ENCODE measurements at places on chromosomes 7 and 10.

- DNase-seq = no peak
Measured at GRCh38 chr10:71316056-71316785, 2.8 kb upstream of the SLC29A3 start.

DNA sequence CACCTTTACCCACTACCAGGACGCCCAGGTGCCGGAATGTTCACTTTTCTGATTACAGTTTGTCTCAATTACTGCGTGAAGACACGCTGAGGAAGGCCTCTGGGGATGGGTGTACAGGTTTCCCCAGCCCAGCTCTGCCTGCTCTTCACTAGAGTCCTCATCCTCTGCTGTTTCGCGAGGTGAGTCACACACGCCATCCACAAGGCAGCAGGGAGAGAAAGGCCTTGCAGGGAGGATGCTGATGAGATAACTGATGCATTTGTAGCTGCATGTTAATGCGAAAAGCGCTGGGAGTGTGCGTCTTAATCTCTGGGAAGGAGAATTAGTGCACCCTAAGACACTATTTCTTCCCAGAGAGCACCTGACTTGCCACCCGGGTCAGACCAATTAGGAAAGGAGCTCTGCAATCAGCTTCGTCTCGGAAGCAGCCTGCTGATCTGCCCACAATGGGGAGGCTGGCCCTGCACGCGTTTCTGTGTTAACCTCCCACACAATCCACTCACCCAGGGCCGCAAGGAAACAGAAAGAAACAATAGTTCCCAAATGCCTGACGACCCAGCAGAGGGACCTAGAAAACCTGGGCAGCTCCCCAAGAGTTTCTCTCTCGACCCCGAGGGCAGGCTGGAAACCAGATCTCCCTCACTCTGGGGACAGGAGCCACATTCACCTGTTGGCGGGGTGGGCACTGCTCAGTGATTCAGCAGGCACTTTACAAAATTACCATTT, 578.7 kb downstream of the GLRX3 start:
- no peak for DNase-seq

- DNase-seq = no peak
Measured at GRCh38 chr10:49651039-49651835, 28.2 kb upstream of the C10orf53 start.

- no peak for DNase-seq
Measured at GRCh38 chr10:48685731-48686130, 1.1 kb downstream of the WDFY4 start.

DNA sequence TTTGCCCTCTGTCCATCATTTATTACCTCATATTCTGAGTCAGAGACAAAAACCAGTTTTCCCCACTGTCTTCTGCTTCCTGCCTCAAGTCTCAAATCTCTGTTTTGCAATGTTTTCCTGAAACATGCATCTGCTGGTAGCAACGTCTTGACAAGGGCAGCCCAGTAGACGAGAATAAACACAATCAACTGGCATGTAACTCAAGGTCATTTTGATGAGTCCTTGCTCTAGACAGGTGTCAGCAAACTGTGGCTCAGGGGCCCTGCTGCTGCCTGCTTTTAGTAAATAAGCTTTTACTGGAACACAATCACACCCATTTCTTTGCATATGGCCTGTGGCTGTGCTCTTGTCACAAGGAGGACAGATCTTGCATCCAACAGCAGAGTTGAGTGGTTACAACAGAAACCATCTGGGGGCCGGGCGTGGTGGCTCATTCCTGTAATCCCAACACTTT, 59.8 kb downstream of the ITIH5 start:
- DNase-seq = no peak

DNA sequence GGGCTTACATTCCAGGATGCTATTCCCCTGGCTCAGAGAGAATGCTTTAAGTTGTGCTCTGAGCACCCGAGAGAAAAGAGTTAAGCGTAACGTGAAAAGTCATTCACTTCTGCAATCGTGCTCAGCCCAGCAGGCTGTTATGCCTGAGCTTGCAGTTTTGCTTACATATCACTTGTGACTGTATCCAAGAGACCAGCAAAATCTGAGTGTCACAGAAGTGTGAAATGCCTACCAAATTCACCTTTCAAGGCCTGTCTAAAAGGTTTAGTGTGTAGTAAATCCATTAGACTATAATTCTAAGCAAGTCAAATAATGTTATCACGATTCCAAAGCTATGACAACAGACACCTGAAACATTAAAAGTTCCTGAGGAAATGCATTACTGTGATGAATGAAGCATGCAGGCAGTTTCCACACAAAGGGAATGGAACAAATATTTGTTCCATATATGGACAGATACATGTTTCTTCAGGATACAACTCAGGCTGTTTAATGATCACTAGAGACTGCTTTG, 20.1 kb downstream of the ITGB1 start:
- DNase-seq = peak; percentile 55

DNA sequence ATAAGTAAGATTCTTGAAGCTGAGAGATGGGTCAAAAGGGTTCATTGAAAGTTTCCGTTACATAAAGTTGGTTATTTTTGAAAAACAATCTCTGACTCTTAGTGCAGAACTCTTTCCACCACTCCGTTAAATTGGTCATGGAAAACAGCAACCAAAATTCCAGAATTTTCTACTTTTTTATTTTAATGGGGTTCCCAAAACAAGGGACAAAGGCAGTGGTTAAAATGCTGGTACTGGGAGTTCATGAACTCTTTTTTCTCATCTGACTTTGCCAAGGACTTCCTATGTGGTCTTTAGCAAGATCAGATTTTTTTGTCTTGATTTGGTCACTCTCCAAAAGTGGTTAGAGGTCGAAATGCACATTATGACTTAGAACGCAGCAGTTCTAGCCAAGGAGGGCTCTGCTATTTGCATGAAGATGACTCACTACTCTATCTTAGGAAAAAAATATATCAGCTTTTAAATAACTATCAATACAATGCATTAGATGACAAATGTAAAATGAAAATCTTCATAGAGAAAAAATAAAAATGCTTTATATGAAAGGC, 145.7 kb downstream of the REEP3 start:
- no peak for DNase-seq

- DNase-seq = no peak
Measured at GRCh38 chr10:85916286-85916685, 450.3 kb downstream of the GRID1 start.

DNA sequence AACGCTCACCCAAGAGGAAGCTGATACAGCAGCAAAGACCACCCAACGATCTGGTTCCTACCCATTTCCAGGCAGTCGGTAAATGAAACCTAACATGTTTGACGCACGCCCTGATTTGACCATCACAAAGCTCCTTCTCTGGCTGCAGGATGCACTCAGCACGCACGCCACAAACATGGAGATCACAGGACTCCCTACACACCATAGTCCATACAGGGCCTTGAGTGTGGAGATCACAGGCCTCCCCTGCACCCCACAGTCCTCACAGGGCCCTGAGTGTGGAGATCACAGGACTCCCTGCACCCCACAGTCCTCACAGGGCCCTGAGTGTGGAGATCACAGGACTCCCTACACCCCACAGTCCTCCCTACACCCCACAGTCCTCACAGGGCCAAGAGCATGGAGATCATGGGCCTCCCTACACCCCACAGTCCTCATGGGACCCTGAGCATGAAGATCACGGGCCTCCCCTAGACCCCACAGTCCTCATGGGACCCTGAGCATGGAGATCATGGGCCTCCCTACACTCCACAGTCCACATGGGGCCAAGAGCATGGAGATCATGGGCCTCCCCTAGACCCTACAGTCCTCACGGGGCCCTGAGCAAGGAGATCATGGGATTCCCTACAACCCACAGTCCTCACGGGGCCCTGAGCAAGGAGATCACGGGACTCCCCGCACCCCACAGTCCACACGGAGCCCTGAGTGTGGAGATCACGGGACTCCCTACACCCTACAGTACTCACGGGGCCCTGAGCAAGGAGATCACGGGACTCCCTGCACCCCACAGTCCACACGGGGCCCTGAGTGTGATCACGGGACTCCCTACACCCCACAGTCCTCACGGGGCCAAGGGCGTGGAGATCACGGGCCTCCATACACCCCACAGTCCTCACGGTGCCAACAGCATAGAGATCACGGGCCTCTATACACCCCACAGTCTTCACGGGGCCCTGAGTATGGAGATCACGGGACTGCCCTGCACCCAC, 409.2 kb downstream of the DNAJB6 start:
- DNase-seq = no peak

Measured in A549 (cell line).